ENCODE measurements at places on chromosomes 6 and 20.

DNA sequence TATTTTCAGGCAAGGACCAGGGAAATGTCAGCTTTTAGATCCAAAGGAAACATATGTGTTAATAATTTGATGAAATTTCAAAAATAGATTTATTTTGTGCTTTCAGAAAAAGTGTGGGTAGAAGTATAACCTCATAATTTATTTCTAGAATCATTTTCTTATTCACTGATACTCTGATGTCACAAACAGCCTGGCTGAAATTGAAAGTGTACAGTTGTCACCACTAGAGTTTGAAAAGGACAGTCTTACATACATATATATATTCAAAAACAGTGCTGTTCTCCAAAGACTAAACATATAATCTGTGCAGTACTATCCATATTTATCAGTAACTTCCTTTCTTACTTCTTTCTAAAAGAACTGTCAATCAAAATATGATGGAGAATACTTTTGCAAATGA lies 254.4 kb upstream of the KCNQ5 start:
- DNase-seq, result no peak

GRCh38 chr20:8720089-8720488 lies 348.8 kb upstream of the PLCB4 start:
- DNase-seq, result no peak

DNA sequence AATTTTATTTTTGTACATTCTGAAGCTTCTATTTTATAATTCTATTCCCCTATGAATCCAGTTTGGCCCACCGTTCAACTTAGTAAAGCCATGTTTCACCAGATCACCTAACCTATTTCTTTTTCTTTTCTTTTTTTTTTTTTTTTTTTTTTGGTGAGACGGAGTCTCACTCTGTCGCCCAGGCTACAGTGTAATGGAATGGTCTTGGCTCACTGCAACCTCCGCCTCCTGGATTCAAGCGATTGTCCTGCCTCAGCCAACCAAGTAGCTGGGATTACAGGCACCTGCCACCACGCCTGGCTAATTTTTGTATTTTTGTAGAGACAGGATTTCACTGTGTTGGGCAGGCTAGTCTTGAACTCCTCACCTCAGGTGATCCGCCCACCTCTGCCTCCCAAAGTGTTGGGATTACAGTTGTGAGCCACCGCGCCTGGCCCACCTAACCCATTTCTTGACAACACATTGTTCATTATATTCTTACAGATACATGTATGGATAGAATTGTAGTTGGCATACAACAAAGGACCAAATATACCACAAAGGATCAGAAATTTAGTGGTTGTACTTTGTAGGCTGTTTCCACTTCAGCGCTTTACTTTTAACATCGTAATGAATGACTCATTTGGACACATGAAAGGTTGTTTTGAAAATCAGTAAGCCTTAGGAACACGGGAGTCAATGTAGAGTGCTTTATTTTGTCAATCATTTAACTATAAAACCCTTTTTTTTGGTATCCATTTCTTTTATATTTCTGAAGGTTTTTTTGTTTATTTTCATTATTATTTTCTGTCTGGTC lies 63.2 kb downstream of the GJA1 start:
- DNase-seq, result no peak

GRCh38 chr6:131366223-131366622 lies 206.8 kb upstream of the ARG1 start:
- no peak for DNase-seq

DNA sequence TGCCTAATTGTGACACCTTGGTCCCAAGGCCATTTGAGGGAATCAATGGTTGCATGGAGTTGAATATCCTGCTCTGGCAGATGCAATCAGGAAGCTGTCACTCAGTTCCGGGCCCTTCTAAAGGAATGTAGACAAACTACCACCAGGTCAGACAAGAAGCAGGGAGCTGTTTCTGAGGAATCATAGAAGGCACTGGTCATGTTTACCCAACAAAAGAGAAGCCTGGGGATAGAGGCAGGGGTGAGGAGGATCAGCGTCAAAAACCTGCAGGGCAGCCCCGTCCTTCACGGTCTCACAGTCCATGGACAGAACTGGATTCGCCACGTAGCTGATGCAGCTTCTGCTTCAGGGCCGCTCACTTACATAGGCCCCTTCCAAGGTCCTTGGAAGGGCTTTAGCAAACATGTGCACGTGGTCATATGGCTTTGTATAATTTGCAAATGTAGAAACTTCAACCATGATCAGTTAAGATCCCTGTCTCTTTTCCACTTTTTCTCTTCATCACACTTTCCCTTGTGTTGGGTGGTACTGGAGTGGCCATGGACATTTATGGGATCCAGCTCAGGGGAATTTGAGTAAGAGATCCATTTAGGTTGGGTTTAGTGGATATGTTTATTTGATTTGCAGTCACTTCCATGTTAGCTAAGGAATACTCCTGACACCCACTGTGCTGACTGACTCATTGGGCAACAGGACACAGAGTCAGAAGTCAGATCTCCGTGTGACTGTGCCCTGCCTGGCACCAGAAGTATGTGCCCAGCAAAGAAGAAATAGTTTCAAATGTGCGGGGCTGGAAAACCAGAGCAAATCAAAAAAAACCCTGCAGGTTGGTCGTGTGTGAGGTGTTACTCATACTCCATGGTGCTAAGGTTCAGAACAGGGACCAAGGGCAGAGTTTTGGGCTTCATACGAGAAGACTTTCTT lies 60.0 kb upstream of the ZFAND3 start:
- DNase-seq, result no peak

DNA sequence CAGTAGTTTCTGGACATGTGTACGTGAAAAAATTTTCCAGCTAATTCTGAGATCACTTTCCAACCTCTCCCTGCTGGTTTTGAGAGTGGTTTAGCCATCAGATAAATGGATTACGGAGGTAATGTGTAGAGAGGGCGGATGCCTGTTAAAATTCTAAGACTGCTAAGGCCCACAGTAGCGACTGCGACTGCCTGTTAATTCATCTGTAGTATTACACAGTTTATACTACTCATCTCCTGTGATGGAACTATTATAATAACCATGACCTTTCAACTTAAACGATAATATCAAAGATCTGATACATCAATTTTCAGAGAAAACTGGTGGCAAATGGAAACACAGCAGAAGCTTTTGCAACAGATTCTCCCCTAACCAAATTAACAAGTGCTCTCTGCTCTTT lies 102.3 kb downstream of the IRF4 start:
- no peak for DNase-seq

GRCh38 chr6:2737885-2738284 lies 12.8 kb downstream of the MYLK4 start:
- no peak for DNase-seq
